ENCODE measurements at places on chromosomes 11 and 22.

- peak; percentile 18 for DNase-seq
Measured at GRCh38 chr11:65786786-65787636, at the start of gene OVOL1. Gene OVOL1, plus strand, starts transcription at chr11:65787063. Its CDS starts 311 bp downstream, at chr11:65787374.

- no peak for DNase-seq
Measured at GRCh38 chr11:113189909-113190667, 124.3 kb upstream of the TTC12 start.

DNA sequence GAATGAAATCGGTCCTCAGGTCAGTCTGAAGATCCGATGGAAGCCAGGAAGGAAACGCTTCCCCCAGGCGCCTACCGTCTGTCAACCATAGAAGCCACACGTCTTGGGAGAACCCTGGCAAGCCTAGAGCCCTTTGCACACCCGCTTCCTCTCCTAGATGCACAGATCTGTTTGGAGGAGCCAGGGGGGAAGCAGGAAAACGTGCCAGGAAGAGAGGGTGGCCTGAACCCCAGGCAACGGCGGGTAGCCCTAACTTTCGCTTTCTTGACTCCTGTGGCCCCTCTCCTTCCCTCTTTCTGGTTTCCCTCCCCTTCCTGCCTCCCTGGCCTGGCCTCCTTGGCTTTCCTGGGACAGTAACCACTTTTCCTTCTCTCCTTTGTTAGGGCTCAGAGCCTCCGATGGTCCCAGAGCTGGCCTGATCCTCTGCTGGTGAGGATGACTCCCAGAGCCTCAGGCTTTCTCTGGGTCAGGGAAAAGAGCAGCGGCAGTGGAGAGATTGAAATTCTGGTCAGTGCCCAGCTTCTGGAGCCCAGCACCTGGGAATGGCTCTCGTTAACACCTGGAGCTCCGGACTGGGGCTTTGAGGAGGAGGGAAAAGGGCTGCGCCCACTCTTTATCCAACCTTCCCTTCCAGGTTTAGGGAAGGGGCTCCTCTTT, 2.1 kb downstream of the FXYD6 start:
- DNase-seq: no peak

GRCh38 chr22:37625737-37626136, 13.7 kb upstream of the SH3BP1 start:
- DNase-seq: no peak

DNA sequence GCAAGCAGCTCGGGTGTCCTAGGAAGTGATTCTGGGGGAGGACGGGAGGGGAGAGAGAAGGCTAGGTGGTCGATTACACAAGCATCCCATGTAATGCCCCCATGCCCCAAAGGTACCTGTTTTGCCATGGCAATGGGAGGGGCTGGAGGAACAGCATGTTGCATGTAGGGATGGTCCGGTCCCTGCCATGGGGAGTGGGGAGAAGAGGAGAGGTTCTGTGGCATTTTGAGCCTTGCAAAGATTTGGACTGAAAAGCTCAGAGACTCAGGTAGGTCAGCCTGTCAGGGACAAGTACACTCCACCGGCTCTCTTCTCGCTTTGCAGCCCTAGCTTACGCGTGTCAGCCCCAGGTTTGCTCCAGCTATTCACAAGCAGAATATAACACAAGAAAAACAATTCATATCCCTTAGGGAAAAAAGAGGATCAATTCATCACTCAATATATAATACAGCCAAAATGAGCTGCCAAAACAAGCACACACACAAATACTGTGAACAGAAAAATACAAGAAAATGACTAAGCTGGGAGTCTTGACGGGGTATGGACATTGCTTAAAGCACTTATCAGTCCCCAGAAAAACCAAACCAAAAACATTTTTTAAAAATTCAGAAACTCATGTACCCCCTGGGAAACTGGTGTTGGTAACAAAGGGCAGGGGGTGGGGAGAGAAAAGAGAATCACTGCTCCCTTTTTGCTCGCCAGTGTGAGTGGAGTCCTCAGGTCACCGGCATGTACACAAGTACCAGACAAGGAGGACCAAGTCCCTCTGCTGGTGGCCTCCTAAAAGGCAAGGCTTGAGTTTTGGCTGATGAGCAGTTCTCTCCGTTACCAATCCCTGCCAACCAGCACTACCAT, 21.6 kb downstream of the APOL5 start:
- no peak for DNase-seq

DNA sequence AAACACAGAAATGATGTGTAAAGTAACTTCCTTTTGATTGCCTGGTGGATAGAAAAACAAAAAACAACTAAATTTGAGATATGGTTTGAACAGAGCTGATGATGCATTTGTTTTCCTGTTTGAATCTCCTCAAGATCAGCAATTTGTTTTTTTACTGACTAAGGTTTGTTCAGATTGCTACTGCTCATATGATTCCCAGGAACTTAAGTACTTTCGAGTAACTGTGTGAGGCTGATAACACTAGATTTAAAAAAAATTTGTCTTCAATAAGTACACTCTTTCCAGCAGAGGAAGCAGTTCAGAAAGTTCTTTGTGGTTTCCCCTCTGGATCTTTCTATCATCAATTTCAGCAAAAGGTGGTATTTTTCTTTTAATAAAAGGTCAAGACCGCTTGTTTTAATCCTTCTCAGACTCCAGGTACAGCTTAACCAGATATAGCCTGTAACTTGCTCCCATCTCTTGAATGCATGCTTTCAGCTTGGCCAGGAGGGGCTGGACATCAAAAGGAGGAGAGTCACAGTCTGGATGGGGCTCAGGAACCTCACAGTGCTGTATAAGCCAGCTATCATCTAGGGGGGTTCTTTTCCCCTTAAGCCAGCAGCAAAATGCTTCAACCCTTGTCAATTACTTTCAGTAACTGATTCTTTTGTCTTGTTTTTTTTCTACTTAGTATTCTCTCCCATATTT, 12.3 kb upstream of the MS4A6E start:
- no peak for DNase-seq

GRCh38 chr11:76639621-76640020, 30.9 kb downstream of the LRRC32 start:
- no peak for DNase-seq

DNA sequence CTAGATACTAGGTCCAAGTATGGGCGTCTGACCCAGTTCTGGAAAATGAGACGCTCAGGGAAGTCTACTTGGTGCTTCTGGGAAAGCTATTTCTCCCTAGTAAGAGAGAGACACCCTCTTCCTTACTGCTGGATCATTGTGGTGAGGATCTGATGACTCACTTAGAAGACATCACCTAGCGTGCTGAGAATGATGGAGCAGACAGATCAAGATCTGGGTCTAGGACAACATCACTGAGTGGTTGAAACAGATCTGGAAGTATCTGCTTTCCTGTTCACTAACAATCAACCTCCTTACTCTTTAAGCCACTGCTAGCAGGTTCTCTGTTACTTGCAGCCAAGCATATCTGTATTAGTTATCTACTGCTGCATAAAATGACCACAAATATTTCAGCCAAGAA, 38.3 kb upstream of the HMGXB4 start:
- DNase-seq: no peak

GRCh38 chr11:57322256-57323166, 2.2 kb downstream of the TNKS1BP1 start:
- DNase-seq: peak; percentile 73

GRCh38 chr11:83951521-83951920, 665.4 kb upstream of the CCDC90B start:
- peak; percentile 72 for DNase-seq

DNA sequence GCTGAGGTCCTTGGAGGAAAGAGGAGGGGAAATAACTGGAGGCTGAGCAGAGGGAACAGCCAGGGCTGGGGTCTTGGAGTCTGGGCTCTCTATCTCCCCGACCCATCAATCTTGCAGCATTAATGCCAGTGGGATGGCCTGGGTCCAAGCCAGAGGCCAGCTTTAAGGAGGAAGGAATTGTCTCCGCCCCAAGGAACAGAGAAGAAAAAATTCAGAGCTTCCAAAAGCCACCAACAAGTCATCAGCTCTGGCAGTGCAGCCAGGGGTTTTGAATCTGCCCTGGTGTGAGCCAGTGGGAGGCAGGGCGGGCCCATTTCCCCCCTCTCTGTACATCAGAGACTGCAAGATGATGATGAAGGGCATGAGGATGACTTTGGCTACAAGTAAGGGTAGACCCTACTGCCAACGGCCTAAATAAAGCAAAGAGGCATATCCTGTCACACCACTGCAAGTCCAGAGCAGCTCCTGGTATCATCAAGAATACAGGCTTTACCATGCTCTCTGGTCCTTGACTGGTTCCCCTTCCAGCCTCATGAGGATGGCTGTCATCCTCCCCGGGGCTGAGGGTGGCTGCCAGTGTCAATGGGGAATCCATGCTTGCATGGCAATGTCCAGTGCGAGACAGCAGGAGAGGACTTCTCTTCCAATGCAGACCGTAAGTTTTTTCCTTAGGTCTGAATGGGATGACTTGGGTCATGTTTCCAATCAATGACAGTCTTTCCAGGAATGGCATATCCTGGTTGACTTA, 34.4 kb downstream of the LRRC32 start:
- DNase-seq: no peak

- no peak for DNase-seq
Measured at GRCh38 chr22:35552196-35552842, 11.7 kb downstream of the RASD2 start.

DNA sequence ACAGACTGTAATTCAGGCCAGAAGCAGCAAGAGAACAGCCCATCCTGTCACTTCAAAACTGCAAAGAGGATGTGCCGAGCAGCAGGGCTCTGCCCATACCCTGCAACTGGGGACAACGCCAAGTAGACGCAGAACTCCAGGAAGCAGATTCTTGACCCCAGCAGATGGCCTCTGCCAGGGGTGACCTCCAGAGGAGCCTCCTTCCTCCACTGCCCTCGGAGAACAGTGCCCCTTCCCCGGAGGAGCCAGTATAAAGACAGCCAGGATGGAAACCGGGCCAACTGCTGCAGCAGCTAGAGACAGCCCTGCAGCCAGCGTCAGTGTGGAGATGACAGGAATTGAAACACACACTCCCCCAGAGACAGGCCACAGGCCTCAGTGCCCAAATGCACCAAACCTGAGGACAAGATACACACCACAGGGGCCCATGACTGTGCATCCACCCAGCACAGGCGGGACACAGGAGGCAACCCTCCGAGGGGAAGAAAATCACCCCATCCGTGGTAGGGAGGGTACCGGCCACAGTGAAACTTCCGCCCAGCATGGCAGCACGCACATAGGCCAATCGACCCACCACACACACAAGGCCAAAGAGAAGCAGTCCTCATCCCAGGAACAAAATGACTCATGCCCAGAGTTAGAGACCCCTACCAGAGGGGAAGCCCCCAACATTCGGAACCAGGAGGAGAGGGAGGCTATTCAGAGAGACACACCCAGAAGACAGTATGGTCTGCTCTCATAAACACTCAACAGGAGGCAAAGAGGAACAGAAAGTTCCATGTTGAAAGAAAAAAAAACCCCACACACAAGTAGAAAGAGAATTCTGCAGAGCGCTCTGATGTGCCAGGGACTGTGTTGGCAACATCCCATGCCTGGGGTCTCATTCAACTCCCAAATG, 5.6 kb downstream of the AHNAK start:
- DNase-seq: no peak

GRCh38 chr11:63080682-63081081, 63.3 kb downstream of the SLC22A24 start:
- DNase-seq: no peak

GRCh38 chr11:129657866-129658525, 157.7 kb upstream of the TMEM45B start:
- DNase-seq: no peak

GRCh38 chr11:6414874-6415328, 4.0 kb downstream of the APBB1 start:
- DNase-seq: no peak

DNA sequence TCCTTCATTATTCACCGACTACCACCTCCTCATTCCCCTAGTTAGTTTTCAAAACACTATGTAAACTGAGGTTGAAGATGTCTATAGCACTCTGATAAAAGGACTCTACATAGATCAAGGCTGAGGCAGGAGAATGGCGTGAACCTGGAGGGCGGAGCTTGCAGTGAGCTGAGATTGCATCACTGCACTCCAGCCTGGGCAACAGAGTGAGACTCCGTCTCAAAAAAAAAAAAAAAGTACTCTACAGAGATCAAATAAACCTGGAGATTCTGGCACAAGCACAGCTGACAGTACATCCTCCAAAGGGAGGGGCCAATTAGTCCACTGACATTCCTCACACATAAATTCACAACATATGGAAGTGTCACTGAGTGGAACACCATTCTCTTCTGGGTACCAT, 31.0 kb downstream of the TSG101 start:
- no peak for DNase-seq

DNA sequence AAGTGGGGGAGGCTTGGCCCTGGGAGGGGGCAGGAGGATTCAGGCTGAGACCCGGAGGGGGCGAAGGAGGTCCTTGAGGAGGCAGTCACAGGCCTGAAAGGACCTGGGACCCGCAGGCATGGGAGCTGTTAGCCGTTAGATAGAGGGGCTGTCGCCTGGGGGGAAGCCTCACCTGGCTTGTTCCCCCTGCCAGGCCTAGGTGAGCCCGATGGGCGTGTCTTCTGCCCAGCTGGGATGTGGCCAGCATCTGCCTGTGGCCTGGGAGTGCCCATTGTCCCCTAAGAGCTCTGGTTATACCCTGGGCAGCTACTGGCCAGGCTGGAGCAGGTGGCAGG, 1.8 kb upstream of the DUSP8 start:
- no peak for DNase-seq
